ENCODE measurements at places on chromosomes 7 and 10.

DNA sequence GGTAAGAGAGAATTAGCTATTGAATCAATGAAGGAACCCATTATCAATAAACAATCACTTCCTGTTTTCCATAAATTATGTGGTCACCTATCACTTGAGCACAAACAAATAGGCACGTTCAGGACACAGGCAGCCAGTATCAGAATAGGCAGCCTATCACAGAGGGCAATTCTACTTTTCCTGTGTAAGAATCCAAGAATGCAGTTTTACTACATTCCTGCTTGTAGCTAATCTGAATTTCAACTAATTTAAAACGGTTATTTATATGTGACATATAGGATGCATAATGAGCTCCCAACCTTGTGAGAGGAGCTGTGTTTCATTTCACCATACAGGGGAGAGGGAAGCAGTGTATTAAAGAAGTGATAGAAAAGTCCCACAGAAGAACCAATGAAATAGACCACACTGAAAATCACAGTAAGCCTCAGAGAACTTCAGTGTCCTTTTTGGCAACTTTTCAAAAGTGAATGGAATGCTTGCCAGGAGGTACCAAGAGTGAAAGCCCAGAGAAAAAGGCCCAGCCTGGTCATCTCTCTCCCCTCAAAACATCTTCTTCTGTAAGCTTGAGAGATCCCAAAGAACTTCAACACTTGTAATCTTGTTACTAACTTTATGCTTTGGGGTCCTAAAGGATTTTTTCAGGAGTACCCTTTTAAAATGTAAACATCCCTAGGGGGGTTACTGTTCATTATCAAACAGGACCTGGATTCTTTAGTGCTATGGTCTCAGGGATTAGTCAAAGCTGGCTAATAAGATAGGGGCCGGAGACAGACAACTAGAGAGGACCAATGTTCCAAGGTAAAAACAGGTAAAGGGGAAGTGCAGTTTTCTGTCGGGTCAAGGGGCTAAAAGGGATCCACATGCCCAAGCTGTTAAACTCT lies 1.3 kb downstream of the IMMP2L start:
- peak; percentile 15 for DNase-seq

DNA sequence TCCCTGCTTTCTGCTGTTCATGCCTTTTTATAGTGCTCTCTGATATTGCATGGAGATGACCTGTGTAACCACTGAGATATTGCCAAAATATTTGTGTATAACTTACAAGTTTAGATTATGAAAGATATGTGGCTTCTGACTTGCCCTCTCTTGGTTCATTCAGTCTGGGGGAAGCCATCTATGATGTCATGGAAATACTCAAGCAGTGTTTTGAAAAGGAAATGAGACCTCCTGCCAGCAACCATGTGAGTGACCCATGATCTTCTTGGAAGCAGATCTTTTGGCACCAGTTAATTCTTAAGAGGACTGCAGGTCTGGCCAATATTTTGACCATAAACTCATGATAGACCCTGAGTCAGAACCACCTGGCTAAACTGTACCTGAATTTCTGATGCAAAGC lies 183.0 kb downstream of the THSD7A start:
- DNase-seq, result no peak

GRCh38 chr10:26715137-26715487 lies 17.6 kb downstream of the PDSS1 start:
- DNase-seq, result no peak

DNA sequence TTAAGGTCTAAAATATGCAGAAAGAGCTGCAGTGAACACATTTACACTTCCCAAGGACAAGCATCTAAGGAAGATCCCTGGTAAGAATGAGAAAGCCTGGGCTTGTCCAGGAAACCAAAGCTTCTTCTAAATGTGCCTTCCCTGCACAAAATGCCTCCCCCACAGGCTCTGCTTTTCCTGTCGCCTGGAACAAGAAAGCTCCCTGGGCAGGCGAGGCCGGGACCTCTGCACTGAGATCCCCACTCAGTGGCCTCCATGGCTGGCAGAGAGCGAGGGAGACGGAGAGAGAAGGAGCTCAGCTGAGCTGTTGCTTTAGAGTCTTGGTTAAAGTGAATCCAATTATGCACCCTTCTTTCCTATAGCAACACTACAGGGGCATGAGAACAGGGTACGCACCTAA lies 75.6 kb downstream of the AMZ1 start:
- no peak for DNase-seq

Measured in NCI-H345 (cell line).